ENCODE measurements at places on chromosomes 6 and 20. TPM values are rescaled to one million over a fixed set of nuclear protein-coding genes. Genes with fewer than 3 reads are reported as not detected.

The HLA-DOA gene
- not detected for total RNA-seq

The CRISP2 gene
- not detected for total RNA-seq

The SLC2A10 gene
- total RNA-seq, result 12.1 TPM

The MYL9 gene
- total RNA-seq, result 1.4 TPM

The ZBTB46 gene
- total RNA-seq, result 1.7 TPM

The SRSF12 gene
- total RNA-seq, result 0.34 TPM

The MAPK13 gene
- total RNA-seq, result 55.0 TPM

Measured in nasal cavity respiratory epithelium epithelial cell of viscerocranial mucosa (primary cell).